ENCODE measurements at places on chromosomes 3 and 15. TPM values are rescaled to one million over a fixed set of nuclear protein-coding genes. Genes with fewer than 3 reads are reported as not detected.

Gene SERINC4
- polyA plus RNA-seq = 0.06 TPM

Gene CPLX3
- not detected for polyA plus RNA-seq

Gene SOX14
- polyA plus RNA-seq = not detected

Gene ITGA11
- 21.5 TPM for polyA plus RNA-seq

Gene DPPA2
- polyA plus RNA-seq = not detected

GRCh38 chr3:126553284-126554084 is 5.2 kb downstream of the C3orf22 start:
- DNase-seq = no peak

- peak; percentile 65 for DNase-seq
Measured at GRCh38 chr3:142987080-142987700, 14.2 kb upstream of the U2SURP start.

DNA sequence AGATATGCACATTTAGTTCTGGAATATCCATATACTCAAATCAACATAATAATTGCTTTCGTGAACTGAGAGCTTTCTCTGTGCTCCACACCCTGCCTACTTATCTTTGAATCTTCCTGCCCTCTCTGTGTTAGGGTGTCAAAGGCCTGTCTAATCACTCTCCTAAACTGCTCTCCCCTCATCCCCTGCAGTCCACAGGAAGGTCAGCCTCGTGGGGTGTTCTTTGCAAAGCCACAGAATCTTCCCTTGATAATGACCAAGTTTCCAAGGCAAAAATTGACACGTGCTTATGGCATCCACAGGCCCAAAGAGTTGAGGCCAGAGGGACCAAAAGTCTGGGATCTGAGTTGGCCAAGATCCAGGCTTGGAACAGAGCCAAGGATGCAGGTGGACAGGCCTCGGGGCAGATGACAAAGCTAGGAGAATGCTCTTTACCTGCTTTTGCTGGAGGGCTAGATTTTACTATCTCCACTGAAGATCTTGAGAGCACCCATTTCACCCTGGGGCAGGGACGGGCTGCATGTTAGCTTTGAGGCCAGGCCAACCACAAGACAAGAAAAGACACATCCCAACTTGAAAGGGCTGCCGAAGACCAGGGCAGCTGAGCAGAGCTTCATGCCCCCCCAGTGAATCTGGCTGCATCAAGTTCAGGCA is 20.4 kb downstream of the BHLHE40 start:
- DNase-seq = no peak

DNA sequence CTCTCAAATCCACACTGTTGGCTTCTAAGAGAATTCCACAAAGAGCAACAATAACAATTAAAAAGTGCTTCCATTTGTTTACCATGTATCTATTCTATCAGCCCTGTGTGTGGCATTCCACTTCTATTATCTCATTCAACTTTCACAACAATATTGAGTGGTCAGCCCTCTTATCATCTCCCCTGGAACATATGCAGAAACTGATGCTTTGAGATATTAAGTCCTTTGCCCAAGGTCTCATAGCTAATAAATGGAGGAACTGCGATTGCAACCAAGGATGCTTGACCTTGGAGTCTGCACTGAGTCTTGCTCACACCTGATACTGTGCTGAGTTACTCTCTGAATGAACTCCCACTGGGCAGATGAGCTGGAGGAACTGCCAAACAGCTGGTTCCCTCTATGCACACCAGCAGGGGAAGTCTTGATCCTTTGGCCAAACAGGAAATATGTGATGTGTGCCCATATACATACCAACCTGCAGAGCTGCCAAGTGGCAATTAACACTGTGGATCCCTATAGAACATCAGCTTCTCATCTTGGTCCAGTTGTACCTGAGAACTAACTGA is 144.7 kb upstream of the WNT5A start:
- no peak for DNase-seq

DNA sequence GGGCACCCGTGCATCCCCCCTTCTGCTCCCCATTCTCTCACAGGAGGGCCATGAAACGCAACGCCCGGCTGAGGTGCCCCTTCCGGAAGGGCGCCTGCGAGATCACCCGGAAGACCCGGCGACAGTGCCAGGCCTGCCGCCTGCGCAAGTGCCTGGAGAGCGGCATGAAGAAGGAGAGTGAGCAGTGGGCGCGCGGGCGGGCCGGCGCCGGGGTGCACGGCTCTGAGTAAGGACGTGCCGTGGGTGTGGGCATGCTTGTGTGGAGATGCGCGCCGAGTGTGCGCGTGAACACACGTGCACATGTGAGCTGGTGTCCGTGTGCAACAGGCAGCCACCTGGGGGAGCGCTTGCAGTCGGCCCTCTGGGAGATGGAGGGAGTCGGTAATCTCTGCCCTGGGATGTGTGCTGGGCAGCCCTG is 28.1 kb downstream of the NR1I2 start:
- peak; percentile 39 for DNase-seq

GRCh38 chr15:39588531-39589192 is 7.8 kb downstream of the THBS1 start:
- peak; percentile 12 for DNase-seq

DNA sequence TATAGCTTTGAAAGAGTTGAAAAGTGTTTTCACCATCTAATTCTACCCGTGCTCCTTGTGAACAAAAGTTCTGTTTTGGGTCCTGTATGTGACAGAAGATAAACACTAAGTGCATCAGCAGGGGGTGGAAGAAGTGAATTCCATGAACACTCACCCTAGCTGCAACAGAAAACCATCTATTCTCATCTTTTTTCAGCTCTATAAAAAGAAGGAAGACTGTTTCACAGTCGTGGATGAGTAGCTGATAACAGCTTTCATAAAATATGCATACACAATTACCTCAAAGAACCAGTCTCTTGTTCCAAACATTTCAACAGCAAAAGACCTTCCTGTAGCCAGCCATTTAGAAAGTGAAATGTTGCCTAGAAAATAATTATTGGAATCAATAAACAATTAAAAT is 281.7 kb upstream of the RASGRP1 start:
- no peak for DNase-seq

DNA sequence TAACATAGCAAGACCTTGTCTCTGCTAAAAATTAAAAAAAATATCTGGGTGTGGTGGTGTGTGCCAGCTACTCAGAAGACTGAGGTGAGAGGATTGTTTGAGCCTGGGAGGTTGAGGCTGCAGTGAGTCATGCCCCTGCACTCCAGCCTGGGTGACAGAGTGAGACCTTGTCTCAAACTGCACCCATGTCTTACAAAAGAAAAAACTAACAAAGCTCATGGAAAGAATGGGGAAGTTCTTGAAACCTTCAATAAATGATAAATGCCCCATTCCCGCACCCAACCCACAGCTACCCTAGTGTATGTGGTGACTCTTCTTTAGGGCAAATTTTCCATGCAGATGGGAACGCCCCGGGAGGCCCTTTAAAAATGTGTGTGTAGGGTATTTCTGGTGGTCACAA is 28.3 kb downstream of the RPLP1 start:
- no peak for DNase-seq

DNA sequence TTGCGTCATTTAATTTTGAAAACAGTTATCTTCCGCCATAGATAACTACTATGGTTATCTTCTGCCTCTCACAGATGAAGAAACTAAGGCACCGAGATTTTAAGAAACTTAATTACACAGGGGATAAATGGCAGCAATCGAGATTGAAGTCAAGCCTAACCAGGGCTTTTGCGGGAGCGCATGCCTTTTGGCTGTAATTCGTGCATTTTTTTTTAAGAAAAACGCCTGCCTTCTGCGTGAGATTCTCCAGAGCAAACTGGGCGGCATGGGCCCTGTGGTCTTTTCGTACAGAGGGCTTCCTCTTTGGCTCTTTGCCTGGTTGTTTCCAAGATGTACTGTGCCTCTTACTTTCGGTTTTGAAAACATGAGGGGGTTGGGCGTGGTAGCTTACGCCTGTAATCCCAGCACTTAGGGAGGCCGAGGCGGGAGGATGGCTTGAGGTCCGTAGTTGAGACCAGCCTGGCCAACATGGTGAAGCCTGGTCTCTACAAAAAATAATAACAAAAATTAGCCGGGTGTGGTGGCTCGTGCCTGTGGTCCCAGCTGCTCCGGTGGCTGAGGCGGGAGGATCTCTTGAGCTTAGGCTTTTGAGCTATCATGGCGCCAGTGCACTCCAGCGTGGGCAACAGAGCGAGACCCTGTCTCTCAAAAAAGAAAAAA is 1.2 kb downstream of the B2M start:
- peak; percentile 79 for DNase-seq

DNA sequence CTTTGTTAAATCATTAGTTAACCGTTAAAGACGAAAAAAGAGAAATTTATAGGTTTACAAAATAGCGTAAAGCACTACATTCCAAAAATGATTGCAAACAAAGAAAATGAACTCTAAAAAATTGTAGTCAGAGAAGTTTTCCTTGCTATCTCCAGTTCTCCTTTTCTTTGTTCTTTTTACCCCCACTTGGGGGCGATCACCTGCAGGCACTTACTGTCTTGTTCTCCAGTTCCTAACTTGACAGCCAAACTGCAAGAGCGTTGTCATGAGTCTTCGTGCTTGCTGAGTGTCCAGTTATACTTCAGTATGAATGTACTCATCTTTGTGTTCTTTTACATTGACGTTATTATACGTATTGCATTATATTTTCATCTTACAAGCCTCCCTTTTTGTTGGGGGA is 54.5 kb downstream of the CHD2 start:
- DNase-seq = no peak

GRCh38 chr3:105647047-105647446 is 221.8 kb downstream of the CBLB start:
- peak; percentile 93 for DNase-seq

DNA sequence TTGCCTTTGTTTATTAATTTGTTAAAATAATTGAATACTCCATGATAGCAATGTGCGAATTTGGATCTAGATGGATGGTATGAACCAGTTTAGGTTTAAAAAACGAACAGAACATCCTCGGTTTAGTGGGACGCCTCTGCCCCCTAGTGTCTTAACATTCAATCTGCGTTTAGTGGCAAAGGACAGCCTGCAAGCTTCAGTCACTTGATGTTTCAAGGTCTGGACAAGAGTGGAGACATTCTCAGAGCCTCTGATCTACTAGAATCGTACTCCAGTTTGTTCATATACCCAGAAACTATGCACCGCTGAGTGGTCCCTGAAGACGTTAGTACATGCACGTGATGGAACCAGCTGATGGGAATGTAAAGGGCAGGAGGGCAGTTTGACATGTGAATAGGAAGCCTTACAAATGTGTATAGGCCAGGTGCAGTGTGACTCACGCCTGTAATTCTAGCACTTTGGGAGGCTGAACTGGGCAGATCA is 17.8 kb upstream of the ATP13A4 start:
- DNase-seq = peak; percentile 51

DNA sequence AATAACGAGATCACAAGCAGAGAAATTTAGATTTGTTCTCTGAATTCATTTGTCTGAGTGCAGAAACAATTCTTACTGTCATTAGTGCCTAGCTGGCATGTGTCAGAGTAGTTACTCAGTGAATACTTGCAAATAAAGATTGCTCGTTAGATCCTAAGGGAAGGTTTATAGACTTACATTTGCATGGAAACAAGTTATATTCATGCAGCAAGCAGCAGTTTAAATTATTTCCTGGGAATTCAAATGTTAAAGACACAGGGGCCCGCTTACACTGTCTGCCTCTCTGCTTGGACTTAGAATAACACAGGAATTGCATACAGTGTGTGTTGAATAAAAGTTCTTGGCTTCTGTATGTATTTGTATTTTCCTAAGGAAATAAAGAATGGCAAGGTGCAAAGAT is 680.6 kb upstream of the NECTIN3 start:
- no peak for DNase-seq

DNA sequence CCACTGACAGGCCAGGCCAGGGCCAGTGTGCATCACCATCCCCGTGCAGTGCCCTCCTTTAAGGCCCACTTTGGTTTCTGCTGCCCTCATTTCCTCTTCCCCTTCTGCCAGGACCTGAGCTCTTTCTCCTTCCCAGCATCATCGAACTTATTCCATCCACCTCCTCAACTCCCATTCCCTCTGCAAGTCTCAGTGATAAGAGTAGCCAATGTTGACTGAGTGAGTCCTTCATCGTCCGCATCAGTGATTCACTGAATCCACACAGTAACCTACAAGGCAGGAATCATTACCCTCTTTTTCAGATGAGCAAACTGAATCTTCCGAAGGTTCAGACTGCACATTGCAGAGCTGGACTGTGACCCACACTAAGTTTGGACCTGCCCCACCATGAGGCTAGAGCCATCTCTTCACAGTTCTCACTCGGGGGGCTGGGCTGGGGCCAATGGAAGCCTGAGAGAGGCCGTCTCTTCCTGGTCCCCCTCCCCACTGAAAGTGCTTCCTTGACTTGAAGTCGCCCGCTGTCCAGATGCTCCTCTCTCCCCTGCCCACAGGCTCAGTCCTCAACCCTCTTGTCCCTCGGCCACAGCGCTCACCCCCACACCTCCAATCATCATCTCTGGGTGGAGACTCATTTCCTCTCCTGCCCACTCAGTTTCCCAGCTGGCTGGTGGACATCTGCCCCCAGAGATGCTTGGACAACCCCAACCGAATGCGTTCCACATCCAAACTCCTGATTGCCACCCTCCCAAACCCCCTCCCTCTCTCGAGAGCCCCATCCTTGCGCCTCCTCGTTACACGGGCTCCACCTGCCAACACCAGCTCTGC is 15.2 kb upstream of the ANPEP start:
- DNase-seq = no peak

DNA sequence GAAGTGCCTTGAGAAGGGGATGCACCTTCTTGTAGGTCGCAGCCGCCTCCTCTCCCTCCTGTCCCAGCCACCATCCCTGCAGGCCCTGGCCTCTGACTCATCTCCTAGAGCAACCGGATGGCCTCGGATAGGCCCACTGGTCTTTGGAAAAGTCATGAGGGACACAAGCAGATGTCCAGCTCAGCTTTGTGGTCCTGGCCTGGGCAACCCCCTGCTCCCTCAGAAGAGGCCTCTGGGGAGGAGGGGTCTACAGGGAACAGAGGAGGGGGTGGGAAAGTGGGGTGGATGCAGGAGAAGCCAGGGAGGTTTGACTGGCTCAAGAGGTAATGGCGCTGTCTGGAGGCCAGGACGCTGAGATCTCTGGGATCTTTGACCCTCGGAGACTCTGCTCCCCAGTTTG is 259.2 kb upstream of the TLE3 start:
- DNase-seq = no peak

DNA sequence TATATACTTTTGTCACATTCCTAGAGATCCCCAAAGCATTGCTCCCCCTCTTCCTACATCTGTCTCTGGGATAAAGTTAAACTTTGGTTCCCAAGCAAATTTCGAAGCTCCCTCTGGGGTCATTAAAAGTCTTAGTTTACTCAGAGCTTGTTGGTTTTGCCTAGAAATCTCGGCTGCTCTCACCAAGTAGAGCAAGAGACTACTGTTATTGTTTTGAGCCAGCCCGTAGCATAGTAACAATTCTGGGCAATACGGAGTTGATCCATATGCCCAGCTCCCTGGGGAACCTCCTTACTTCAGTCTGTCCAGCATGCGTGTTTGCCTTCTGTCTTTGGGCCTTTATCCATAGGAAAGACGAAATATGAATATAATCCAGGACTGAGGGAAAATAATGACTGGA is 10.0 kb upstream of the P3H2 start:
- no peak for DNase-seq

GRCh38 chr15:40112789-40113188 is 4.1 kb upstream of the BMF start:
- no peak for DNase-seq

GRCh38 chr3:57864853-57865252 is 108.7 kb downstream of the SLMAP start:
- DNase-seq = peak; percentile 27

Measured in fibroblast of lung (primary cell).